ENCODE measurements at places on chromosomes 3 and 15. TPM values are rescaled to one million over a fixed set of nuclear protein-coding genes. Genes with fewer than 3 reads are reported as not detected.

GRCh38 chr3:171954690-171955383 lies 84.5 kb upstream of the FNDC3B start:
- H3K4me1 ChIP-seq = no peaks in the 10 kb centered on the region
- H3K36me3 ChIP-seq = no peaks in the 10 kb centered on the region

The CD200 gene
- total RNA-seq = 3.6 TPM

The PROS1 gene
- total RNA-seq = 44.2 TPM

The SELENOK gene
- 18.7 TPM for total RNA-seq

The P2RY1 gene
- 8.8 TPM for total RNA-seq

All from ascending aorta (tissue), 2 donors.